ENCODE measurements at places on chromosomes 5 and 9.

- DNase-seq, result no peak
Measured at GRCh38 chr5:176568657-176569056, 19.5 kb downstream of the CDHR2 start.

DNA sequence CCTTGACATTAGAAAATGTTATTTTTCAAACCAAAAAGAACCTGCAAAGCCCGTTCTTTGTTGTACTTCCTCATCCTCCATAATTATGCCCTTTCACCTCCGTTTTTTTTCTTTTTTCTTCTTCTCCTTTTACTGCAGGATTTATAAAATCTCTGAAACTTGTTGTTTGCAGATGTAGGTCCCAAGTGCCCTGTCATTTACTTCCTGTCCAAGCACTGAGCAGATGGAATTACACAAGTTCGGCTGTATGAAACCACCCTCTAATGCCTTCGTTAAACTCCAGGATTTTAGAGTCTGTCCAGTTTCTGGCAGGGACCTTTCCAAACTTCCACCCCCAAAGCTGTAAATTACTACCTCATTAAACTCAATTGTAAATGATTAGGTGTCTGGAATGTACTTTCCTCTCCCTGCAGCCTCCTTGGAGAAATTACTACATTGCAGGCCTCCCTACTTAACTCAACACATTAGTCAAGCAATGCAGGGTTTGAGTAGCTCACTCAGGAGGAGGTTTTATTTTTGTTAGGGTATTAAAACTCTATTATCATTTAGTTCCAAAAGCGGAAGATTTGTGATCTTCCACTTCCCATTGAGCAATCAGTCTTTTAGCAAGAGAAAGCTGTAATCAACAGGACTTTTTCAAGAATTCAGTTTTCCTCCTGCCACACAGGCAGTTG is 125.6 kb upstream of the LPAR1 start:
- no peak for DNase-seq

DNA sequence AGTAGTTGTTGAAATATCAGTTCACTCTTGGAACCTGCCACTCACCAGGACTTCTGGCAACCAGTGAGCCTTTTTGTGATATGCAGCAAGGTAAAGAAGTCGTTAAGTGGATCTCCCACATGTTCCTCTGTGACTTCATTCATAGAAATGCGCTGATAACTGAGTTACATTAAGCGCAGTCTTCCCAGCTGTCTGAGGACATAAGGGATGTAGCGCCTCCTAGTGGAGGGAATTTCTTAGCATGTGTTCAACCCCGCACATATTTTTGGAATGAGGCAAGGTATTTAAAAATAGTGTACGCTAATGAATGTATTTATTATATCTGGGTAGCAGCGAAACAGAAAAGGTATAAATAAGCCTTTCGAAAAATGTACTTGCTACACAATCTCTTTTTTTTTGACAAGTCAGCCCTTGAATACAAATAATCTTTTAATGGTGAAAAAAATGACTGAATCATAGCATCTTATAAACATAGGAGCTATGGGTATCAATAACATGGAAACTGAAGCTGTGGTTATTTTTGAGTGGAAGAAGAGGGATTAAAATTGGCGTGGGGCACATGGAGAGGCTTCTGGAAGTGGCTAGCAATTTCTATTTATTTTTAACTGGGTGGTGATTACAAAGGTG is 38.0 kb downstream of the PALM2AKAP2 start:
- peak; percentile 15 for DNase-seq

DNA sequence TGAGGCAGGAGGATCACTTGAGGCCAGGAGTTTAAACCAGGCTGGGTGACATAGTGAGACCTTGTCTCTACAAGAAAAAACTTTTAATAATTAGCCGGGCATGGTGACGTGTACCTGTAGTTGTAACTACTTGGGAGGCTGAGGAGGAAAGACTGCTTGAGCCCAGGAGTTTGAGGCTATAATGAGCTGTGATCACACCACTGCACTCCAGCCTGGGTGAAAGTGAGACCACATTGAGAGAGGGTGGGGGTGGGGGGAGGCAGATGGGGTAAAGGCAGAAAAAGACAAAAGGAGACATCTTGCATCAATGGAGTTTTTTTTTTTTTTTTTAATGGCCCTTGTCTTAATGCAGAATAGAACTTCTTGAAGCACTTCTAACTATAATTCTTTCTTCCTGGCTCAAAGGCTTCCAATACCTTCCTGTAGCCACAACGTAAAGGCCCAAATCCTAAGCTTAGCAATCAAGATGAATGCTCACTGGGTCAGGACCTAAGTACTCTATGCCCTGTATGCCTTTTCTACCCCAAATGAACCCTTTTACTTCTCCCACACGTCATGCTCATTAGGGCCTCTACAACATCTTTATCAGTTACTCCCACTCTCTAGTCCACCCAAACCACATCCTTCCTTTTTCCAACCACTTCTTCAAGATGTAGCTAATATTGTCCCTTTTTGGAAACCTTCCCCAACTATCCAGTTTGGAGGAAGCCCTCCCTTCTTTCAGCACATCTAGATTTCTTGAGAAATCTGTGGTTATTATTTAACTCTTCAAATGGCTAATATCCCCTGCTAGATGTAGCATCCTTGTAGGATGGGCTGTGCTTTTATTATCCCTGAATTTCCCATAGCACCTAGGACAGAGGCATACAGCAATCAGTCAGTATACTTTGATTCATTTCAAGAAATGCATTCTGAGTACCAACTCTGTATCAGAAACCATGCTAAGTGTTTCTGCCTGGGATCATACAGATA is 40.8 kb downstream of the CSF2 start:
- no peak for DNase-seq

- DNase-seq, result no peak
Measured at GRCh38 chr5:149749481-149750365, 19.6 kb downstream of the PPARGC1B start.

DNA sequence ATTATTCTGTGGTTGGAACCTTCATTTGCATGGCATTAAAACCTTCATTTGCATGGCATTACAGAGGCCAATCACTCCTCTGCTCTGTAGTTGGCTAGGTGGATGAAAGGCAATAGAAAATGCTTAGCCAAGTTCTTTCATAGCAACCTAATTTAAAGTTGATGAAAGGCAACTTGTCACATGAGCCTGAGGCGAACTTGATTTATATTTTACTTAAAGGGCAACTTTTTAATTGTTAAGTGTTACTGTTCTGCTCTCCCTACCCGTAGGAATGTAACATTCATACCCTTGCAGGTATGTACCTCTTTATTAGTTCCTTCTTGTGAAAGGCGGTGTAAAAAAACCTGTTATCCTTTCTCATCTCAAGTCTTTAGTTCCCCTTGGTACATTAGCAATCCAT is 7.9 kb upstream of the ERMP1 start:
- no peak for DNase-seq

DNA sequence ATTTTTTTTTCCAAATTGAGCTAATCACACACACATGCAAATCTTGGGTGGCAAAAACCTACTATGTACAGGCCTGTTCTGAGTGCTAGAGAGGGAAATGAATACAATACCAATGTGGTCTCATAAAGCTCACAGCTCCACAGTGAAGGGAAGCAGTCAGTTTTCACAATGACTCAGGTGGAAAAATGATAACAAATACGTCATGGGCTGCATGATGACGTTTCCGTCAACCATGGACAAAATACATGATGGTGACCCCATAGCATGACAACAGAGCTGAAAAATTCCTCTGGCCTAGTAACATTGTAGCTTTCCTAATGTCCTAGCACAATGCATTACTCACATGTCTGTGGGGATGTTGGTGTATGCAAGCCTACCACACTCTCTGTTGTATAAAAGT is 252.5 kb downstream of the TRIM32 start:
- DNase-seq, result no peak

Data from CD4-positive, alpha-beta T cell treated with Interleukin-2 at 100 ng/mL for 4 hours (primary cell).